ENCODE measurements at places on chromosomes 1 and 21.
A peak's percentile ranks its signal among the peaks of the same experiment; 100 is the strongest.

DNA sequence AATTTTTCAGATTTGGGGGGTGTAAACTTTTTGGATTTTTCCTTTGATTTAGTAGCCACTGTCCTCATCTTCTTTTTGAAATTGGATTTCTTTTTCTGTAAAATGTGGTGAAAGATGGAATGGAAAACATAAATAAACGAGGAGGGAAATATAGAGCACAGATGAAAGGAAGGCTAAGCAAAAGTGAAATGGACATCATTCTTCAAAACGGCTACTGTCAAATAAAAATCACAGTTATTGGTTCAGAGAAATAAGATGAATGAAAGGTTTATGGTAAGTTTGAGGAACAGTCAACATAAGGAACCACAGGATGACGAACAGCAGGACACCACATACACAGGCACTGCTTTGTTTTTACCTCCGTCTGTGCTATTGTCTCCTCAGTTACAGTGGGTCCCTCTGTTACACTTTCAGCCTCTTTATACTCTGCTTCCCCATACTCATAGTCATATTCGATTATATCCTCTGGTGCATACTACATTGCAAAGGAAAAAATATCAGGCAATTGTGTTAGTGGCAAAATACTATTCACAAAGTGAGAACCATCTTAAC, 82.4 kb downstream of the COL11A1 start:
- no peak for DNase-seq

DNA sequence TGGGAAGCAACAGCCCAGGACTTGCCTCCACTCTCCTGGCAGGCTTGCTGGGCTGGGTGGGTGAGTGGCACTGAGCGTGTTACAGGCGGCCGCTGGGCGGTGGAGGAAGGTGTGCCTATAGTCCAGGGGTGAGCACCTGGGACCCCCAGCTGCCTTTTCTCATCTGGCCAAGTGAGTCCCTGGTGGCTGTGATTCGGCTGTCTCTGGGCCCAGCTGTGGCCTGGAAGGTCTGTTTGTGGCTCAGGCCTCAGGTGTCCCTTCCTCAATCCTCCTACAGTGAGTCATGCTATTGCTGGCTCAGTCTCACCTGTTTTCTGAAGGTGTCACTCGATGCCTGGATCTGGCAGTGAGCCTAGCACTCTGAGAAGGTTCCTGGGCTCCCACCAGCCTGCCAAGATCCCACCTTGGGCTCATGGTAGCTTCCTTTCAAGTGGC, 564.2 kb downstream of the PTPRU start:
- DNase-seq: no peak

GRCh38 chr1:112524986-112525385, 16.2 kb downstream of the WNT2B start:
- peak; percentile 63 for DNase-seq

GRCh38 chr1:239243006-239243405, 143.4 kb upstream of the CHRM3 start:
- DNase-seq: no peak

DNA sequence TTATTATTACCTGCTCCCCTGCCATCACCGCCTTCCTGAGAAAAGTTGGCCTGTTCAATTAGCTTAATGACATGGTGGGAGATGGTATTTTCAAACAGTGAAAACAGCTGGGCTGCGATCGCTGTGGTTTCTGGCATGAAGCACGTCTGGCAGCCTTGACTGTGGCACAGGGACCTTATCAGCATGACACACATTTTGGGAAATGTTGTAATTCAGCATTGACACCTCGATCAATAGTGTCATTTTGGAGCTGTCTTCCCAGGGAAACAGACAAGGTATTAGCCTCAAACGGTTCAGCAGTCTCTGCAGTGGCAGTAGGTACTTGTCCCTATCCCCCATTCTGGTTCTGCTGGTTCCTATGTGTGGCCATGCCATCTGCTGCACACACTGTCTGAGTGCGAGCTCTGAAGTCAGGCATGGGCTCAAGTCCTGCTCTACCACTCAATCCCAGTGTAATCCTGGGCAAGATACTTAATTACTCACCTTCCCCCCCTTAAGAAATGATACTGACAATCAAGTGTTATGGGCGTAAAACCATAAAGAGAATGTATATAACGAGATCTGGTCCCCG, 154.5 kb upstream of the KCND3 start:
- DNase-seq: no peak

GRCh38 chr1:162220009-162220539, 150.6 kb downstream of the NOS1AP start:
- DNase-seq: no peak

- DNase-seq: peak; percentile 31
These were observed 145.2 kb upstream of the ETS2 start for GRCh38 chr21:38660333-38661196.

DNA sequence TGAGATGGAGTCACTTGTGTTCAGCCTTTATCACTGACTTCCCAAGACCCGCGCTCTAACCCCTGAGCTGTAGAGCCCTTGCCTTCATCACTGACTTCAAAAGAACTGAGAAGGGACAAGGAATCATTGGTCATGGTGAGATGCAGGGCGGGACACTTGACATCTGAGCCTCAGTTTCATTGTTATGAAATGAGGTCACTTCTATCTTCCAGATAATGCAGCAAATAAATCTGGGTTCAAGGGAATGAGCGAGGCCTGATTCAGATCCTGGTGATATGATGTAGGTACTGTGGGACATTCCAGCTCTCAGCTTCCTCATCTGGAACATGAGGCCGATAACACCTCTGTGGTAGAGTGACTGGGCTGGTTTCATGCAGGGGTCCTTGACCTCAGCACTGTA, 13.8 kb downstream of the KAZN start:
- no peak for DNase-seq

DNA sequence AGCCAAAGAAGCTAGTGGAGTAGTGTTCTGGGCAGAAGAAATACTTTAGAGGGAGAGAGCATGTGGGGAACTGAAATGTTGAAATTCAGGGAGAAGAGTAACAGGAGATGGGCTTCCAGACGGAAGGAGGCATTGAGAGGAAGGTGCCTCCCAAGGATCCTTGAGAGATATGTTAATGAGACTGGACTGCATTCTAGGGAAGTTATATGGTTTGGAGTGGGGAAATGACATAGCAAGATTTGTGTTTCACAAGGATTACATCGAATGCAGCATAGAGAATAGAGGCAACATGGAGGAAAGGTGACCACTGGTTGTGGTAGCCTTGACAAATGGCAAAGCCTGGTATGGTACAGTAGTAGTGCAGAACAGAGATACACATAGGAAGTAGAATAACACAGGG, 160.5 kb upstream of the HMCN1 start:
- DNase-seq: no peak

- no peak for DNase-seq
These were observed 49.8 kb downstream of the PTGER3 start for GRCh38 chr1:70997793-70998192.

- DNase-seq: no peak
These were observed 276.9 kb downstream of the SIPA1L2 start for GRCh38 chr1:232353001-232353400.

- DNase-seq: peak; percentile 57
These were observed 181.9 kb downstream of the ZSCAN20 start for GRCh38 chr1:33654267-33654834.

- peak; percentile 66 for DNase-seq
These were observed 9.1 kb upstream of the GPR88 start for GRCh38 chr1:100528871-100529270.

GRCh38 chr1:204576422-204576821, 60.2 kb downstream of the MDM4 start:
- DNase-seq: no peak

- DNase-seq: no peak
These were observed 49.4 kb downstream of the KIF21B start for GRCh38 chr1:200973937-200974657.

- no peak for DNase-seq
These were observed 103.8 kb upstream of the ARHGEF16 start for GRCh38 chr1:3350506-3351261.

- DNase-seq: no peak
These were observed 57.7 kb downstream of the SPATA6 start for GRCh38 chr1:48414264-48414663.

GRCh38 chr1:32221581-32221979, 573 bp downstream of the TMEM234 start:
- no peak for DNase-seq

- peak; percentile 49 for DNase-seq
These were observed 1.3 kb downstream of the PCNT start for GRCh38 chr21:46325073-46325912.

DNA sequence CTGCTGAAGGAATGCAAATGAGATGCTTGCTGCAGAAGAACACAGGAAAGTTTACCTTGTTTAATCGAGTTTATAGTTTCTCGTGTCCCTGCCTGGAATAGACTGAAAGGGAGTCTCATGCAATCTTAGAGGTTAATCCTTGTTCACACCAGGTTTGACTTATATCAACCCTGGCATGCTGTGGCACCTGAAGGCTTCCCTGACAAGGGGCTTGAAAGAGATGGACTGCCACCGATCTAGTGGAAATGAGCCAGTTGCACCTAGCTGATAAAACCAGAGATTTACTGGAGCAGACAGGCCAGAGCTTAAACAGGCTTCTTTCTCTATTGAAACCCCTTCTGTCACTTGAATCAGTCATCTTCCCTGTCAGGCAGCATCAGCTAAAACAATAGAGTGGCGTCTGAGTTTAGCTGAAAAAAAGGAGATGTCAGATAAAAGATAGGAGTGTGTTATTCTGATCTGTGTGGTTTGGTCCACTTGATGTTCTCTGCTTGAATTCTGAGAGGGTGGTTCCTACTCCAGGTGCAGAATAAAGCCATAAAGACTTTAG, 349.7 kb downstream of the RWDD3 start:
- DNase-seq: no peak

GRCh38 chr1:246274186-246274585, 232.9 kb downstream of the SMYD3 start:
- DNase-seq: no peak

- no peak for DNase-seq
These were observed 4.8 kb upstream of the SFN start for GRCh38 chr1:26858160-26858559.

DNA sequence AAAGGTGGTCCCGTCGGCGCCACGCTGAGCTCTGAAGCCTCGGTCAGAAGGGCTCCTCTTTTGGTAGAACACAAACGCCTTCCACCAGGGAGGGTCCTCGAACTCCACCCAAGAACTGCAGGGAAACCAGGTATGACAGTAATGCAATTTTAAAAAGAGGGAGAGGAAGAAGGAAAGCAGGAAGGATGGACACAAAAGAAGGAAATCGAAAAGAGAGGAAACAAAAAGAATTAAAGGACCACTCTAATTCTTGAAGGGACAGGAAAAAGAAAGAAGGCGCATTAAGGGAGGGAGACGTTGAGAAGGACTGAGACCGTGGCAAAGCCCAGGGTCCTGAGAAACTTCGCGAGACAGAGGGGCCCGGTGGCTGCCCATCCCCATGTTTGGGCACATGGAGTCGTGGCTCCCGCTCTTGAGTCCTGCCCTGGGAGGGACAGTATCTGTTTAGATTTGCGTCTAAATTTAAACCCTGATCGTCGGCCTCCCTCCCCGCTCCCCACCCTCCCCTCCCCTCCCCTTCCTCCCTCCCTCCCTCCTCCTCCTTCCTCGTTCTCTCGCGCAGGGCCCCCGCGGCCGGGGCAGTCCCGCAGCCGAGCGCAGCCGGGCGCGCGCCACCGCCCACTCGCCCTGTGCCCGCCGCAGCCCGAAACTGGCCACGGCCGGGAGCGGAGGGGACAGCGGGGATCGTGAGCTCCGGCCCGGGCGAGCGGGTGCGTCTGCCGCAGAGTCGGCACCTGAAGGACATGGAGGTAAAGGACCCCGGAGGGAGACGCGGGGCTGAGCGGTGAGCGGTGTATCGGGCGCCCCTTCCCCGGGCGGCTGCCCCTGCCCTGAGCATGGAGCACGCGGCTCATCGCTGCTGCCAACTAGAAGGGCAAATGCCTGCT, at the start of gene RCSD1:
RCSD1 (plus strand) TSS at position 552 of the 887 bp plus-strand sequence; CDS start at position 744, 192 bp downstream.
- DNase-seq: no peak

GRCh38 chr1:110585481-110585880, 20.7 kb downstream of the KCNA2 start:
- no peak for DNase-seq

GRCh38 chr1:98813738-98814309, 152.3 kb downstream of the SNX7 start:
- DNase-seq: peak; percentile 9

DNA sequence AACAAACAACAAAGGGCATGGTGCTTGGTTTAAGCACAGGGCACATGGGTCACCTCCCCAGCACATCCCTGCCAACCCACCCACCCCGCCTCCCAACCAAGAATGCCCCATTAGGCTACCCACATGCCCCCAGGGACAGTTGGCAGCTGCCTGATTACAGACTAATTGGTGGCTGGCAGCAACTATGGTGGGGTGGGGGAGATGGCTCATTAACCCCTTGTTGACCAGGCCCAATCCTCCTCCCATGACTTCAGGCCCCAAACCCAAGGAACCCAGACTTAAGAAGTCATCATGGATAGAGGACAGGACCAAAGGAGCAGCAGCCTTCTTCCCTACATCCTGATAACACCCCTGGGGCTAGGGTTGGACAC, 1.3 kb downstream of the RIMS3 start:
- no peak for DNase-seq

GRCh38 chr1:178345807-178346206, 151.0 kb downstream of the CLEC20A start:
- DNase-seq: no peak

GRCh38 chr1:227938911-227939790, 8.6 kb downstream of the WNT9A start:
- DNase-seq: no peak

DNA sequence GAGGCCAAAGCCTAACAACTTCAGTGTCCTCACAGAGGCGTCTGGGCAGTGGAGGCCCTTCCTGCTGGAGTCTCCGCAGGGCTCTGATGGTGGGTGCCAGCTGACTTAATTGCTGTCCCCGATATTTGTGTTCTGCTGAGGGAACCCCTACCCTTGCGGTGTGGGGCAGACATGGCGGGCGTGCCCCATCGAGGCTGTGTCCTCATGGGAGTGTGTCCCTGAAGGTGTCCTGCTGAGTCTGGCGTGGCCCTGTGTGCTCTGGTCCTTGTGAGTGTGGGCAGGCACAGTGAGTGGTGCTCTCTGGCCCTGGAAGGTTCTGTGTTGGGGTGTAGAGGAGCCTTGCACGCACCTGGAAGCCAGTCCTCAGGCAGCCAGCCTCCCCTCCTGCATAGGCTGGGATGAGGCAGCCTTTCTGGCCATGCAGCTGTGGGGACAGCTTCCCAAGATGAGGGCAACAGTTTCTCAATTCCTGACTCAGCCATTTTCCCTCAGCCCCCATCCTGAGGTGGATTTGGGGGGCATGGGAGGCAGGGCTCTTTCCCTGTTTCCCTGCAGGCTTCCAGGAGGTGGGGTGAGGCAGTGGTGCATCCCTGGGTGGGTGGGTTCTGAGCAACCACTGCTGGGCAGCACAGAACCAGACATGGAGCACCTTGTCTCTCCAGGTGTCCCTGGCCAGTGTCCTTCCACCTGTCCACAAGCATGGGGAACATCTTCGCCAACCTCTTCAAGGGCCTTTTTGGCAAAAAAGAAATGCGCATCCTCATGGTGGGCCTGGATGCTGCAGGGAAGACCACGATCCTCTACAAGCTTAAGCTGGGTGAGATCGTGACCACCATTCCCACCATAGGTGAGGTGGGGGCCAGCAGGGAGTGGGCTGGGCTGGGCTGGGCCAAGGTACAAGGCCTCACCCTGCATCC, 6.5 kb downstream of the C1orf35 start:
- DNase-seq: no peak

- peak; percentile 52 for DNase-seq
These were observed 303.9 kb upstream of the DUSP10 start for GRCh38 chr1:222045786-222046185.
